ENCODE measurements at places on chromosomes 7 and 10.

- no peak for DNase-seq
These were observed 134.0 kb downstream of the GLI3 start for GRCh38 chr7:42103020-42103419.

- no peak for DNase-seq
These were observed at the start of gene LIPN for GRCh38 chr10:88759366-88760101. TSS of gene LIPN (plus strand) at chr10:88760020. CDS start at chr10:88761406, 1,386 bp downstream.

DNA sequence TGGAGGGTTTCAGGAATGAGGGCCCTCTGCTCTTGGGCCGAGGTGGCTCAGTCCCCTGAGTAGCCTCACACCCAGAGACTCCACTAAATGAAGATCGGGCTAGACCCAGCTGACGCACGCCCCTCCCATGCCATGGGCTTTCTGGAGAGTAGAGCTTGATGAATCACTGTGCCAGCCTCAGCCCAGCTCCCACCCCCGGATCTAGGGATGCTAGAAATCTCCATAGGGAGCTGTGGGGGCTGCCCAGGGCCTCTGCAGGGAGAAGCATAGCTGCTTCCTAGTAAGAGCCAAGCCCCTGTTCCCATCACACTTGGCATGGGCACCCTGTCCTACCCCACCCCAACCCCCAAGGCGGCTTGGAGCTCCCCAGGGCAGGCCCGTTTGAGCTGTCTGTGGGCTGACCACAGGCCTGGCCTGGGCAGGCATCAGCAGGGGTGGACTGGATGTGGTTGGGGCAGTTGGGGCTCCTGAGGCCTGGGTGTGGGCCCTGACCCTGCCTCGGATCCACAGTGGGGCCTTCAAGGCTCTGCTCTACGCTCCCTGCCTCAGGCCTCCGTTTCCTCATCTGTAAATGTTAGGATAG is 121.2 kb downstream of the ZMIZ1 start:
- no peak for DNase-seq

- no peak for DNase-seq
These were observed 54.7 kb upstream of the EGR2 start for GRCh38 chr10:62870866-62871265.

GRCh38 chr7:11035661-11036060 is 62.0 kb downstream of the PHF14 start:
- DNase-seq, result no peak

DNA sequence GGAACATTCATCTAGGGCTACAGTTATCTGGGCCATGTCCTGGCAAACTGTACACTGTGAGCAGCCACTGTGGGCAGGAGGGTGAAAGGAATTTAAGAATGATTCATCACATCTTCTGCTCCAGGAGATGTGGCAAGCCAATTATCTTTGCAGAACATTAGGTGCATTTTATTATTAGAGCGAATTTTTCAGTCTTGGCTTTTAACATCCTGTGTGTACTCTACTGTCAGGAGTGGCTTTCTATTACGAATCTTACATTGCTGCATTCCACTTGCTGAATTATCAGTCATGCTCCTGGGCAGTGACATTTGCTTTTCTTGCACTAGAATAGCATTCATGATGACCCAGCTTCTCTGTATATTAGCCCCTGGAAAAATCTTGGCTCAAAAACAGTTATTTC is 109.2 kb upstream of the TARP start:
- DNase-seq, result no peak

DNA sequence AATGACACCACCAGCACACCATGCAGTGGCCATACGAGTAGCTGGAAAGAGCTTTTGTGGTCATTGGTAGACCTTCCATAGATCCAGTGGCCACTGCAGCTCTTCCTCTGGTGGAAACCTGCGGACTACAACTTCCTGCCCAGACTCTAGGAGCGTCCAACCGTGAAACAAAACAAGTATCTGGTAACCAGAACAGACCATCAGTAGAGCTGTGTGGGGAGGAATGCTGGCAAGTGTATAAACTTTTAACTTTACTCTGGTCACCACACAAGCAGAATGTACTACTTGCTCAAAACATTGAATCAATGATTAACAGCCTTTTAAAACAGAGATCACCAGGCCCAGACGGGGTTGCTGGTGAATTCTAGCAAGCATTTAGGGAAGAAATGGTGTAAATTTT is 154.7 kb upstream of the DGKB start:
- DNase-seq, result no peak

- DNase-seq, result no peak
These were observed 196.9 kb upstream of the PPP2R2D start for GRCh38 chr10:131703941-131704340.

DNA sequence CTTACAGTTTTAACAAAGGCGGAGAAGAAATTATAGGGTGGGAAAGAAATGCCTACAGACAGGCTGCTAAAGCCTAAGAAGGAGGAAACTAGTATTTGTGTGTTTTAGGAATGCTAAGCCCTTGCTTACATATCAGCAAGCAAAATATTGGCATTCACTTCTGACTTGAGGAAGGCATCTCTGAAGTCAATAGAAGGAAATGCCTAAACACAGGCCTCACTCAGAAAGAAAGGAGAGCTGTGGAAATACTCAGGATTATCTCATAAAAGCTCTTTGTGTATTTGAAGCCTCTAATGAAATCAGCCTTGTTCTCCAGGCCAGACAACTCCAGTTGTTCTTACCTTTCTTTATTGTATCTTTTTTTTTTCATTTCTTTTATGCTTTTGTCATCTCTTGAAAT is 158.0 kb downstream of the AUTS2 start:
- no peak for DNase-seq

GRCh38 chr10:124262234-124262865 is 156.4 kb downstream of the OAT start:
- no peak for DNase-seq

DNA sequence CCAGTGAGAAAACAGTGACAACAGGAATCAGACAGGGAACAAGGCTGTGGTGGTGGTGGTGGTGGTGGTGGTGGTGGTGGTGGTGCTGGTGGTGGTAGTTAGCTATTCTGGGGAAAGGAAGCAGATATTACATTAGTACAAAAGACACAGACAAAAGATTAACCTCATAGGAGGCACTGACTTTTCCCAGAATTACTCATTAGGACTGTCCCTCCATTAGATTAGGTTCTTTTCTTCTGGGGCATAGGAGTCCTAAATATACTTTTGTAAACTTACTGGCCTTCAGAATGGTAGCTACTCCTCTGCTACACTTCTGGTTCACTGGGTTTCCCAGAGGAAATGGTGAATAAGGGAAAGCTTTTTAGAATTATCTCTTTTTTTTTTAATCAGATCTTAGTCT is 156.6 kb upstream of the SEMA3D start:
- DNase-seq, result no peak

DNA sequence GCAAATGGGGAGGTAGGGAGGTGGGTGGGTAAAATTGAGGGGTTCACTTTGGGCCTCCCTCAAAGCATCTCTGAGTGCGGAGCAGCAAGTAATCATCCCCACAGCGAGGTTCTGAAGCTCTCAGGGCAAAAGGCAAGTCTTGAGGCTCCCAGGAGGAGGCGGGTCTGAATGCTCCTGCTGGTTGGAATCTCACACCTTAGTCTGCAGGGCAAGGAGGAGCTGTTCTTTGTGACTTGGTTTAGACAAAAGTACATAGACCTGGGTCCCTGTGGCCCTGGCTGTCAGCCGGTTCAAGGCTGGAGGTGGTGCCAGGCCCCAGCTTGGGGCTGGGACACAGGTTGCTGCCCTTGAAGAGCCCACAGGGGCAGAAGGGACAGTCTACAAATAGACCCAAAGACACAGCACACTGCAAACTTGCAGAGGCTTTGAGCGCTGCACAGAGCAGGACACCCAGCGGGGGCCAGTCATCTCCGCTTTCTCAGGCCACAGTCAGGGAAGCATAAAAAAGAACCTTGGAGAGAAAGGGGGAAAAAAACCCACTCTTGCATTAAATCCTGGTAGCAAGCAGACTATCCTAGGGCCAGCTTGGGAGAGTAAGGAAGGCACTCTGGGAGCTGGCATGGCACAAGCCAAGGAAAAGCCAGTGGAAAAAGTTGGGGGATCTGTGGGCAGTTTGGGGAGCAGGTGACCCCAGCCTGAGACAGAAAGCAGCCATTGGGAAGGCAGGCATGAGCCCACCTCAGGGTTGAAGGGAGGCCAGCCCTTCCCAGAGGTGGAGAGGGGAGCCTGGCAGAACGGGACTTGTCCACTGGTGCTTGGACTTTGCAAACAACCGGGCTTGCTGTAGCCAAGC is 926 bp upstream of the C10orf71 start:
- no peak for DNase-seq

DNA sequence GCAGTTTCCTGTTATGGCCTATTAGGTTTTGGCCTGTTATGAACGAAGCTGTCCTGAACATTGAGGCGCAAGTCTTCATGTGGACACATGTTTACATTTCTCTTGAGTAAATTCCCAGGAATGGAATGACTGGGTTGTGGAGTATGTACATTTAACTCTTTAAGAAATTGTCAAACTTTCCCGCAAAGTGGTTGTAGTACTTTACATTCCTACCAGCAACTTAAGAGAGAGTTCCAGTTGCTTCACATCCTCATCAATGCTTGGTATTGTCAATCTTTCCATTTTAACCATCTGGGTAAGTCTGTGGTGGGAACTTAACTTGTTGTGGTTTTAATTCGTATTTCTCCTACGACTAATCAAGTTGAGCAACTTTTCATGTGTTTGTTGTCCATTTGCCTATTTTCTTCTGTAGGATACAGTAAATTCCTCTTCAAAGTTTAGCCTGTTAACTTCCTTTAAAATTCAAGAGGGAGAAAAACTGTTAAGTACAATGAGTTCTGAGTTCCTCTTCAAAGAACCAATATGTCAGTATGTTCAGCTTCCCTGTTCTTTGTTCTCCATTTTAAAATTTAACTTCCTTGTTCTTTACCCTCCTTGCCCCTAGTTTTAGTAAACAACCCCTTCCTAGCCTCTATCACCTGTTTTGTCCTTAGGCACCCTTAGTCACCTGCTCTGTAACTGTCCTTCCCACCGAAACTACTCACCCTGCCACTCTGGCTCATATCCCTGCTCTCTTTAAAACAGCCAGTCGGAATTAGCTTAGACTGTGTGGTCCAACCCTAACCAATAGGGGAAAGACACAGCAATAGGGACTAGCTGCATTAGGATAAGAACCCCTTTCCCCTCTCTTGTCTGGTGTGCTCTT is 74.0 kb downstream of the FAM241B start:
- DNase-seq, result no peak

- no peak for DNase-seq
These were observed 6.5 kb downstream of the NACAD start for GRCh38 chr7:45082031-45082830.

- DNase-seq, result no peak
These were observed 27.0 kb upstream of the TOMM7 start for GRCh38 chr7:22849662-22850061.

- no peak for DNase-seq
These were observed 1216.5 kb upstream of the AUTS2 start for GRCh38 chr7:68381731-68382130.

GRCh38 chr7:39683216-39683845 is 60.0 kb downstream of the RALA start:
- DNase-seq, result no peak

DNA sequence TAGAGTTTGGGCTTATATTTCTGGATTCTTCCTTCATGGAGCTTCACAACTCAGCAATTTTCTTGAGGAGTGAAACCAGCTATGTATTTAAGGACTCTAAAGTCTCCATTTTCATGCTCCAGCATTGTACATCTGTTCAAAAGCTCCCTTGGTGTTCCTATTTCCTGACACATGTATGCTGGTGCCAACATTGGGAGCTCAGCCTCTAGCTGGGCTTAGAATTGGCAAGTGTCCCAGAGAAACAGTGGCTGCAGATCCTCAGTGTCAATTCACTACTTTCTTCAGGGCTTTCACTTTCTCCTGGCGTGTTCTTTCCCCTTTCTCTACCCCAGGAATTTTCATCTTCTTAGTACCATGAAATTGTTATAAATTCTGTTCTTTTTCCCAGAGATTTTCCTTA is 103.1 kb downstream of the ZNF467 start:
- no peak for DNase-seq

- no peak for DNase-seq
These were observed 192.2 kb downstream of the PRKG1 start for GRCh38 chr10:51266496-51266895.

DNA sequence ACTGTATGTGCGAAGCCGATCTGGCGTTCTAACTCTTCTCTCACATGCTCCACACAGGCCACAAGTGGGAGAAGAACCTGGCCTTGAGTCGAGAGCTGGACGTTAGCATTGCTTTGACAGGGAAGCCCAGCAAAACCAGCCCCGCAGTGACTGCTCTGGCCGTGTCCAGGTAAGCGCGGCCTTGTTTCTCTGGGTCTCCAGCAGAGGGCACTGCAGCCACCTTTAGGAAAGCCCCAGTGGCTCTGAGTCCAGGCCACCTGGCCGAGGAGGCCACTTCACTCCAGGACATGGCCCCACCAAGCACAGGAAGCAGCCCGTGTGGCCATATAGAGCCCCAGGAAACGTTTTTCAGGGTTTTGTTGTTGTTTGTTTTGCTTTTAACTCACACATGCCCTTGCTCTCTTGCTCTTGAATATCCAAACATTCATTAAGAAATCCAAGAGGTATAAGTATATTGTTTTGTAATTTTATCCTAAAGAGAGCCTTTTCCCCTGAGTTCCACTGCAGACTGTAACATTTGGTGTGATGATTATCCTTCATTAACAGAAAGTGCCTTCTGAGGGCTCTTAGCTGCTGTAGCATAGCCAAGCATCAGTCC is 41.8 kb upstream of the LRRC18 start:
- DNase-seq, result no peak

GRCh38 chr7:3937146-3937545 is 636.1 kb downstream of the SDK1 start:
- no peak for DNase-seq

DNA sequence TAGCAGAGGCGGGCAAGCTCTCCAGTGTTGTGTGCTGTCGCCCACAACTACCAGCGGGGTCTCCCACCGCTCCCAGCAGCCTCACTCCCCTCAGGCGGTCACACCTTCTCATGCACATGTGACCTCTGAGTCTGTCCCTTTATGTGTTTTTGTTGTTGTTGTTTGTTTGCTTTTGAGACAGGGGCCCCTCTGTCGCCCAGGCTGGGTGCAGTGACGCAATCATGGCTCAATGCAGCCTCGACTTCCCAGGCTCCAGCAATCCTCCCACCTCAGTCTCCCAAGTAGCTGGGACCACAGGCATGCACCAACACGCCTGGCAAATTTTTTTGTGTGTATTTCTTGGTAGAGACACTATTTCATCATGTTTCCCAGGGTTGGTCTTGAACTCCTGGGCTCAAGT is 1.5 kb downstream of the CPSF4 start:
- DNase-seq, result no peak

GRCh38 chr10:129163531-129163930 is 303.5 kb upstream of the MGMT start:
- DNase-seq, result no peak

GRCh38 chr10:110686949-110687348 is 42.8 kb downstream of the RBM20 start:
- no peak for DNase-seq

DNA sequence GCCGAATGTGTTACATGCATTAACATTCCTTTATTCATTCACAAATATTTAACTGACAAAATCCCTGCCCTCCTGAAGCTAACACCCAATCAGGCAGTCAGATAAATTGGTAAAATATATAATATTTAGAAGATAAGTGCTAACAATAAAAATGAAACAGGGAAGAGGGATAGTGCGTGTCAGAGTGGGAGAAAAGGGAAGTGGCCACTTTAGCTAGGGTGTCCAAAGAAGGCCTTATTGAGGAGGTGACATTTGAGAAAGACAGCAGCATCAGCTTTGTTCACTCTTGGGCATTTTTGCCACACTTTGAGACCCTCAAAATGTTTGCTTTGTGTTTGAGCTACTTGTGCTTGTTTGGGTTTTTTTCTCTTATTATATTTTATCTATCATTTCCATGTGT is 317.8 kb downstream of the SNX13 start:
- DNase-seq, result no peak
